ENCODE measurements at places on chromosomes 11 and 22. TPM values are rescaled to one million over a fixed set of nuclear protein-coding genes. Genes with fewer than 3 reads are reported as not detected.

Gene UPK3A
- total RNA-seq: not detected

Gene GLB1L2
- total RNA-seq: 1.6 TPM

Gene OR10A2
- not detected for total RNA-seq

Gene MS4A6A
- 3.4 TPM for total RNA-seq

Gene RTCB
- 133 TPM for total RNA-seq

Gene RASSF10
- 0.67 TPM for total RNA-seq

Gene RTN4RL2
- total RNA-seq: 0.19 TPM

Gene CAPN5
- total RNA-seq: 9.7 TPM

Gene STIM1
- total RNA-seq: 29.0 TPM

Data from vein endothelial cell (primary cell).